Tibial nerve (tissue), 4 donors: ENCODE measurements at places on chromosomes 4 and X. TPM values are rescaled to one million over a fixed set of nuclear protein-coding genes. Genes with fewer than 3 reads are reported as not detected.

NAT8L gene
- total RNA-seq, result 5.9 TPM

GRCh38 chrX:134453631-134454030 is 6.3 kb upstream of the HPRT1 start:
- H3K36me3 ChIP-seq, result no peaks in the 10 kb centered on the region
- no peak overlapping the region for H3K27ac ChIP-seq
- no peaks in the 10 kb centered on the region for H3K4me1 ChIP-seq
- no peaks in the 10 kb centered on the region for H3K27me3 ChIP-seq
- no peak for DNase-seq

DNA sequence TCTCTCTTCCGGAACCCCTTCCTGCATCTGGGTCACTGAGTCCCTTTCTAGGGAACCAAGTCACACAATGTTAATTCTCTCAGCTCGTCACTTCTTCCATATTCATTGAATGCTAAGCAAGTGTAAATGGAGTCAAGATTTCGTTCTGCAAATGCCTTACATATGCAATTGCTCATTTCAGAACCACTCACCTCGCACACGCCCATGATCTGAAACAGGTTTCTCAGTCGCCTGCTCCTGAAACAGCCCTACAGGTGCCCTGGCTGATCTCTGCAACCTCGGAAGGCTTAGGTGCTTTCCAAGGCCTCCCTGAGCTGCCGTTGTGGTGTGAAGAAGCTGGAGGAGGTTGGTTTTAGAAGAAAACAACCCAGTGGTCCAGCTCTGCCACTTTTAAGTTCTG is 100.8 kb upstream of the MSX1 start:
- H3K27ac ChIP-seq, result no peak overlapping the region
- no peaks in the 10 kb centered on the region for H3K36me3 ChIP-seq
- H3K4me1 ChIP-seq, result no peaks in the 10 kb centered on the region
- H3K27me3 ChIP-seq, result no peaks in the 10 kb centered on the region

- no peaks in the 10 kb centered on the region for H3K27me3 ChIP-seq
- H3K27ac ChIP-seq, result no peak overlapping the region
- no peak overlapping the region for H3K4me3 ChIP-seq
- H3K4me1 ChIP-seq, result no peaks in the 10 kb centered on the region
These were observed 13.2 kb downstream of the HS3ST1 start for GRCh38 chr4:11415409-11416070.

XKRX gene
- not detected for total RNA-seq

DNA sequence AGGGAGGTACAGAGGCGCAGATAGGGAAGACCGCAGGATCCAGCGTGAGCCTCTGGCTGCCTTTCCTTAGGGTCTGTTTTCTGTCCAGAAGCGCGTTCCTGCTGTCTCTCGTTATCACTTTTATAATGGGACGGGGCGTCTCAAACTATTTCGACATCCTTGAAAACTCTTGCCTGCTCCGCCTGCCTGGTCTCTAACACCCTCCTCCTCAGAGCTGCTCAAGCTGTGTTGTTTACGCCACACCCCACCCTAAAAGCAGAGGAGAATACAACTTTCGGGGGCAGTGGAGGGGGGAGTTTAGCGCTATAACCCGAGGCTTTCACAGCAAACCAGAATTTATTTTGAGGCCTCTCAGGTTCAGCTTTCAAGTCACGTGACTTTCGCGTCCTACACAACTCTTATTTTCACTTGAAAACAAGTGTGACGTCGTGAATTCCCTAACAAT is 646 bp upstream of the FAM3A start:
- DNase-seq, result no peak
- no peaks in the 10 kb centered on the region for H3K4me1 ChIP-seq
- H3K36me3 ChIP-seq, result no peaks in the 10 kb centered on the region
- H3K27me3 ChIP-seq, result no peaks in the 10 kb centered on the region
- peak overlapping the region; percentile 92 for H3K27ac ChIP-seq

C1QTNF7 gene
- 5.7 TPM for total RNA-seq

G3BP2 gene
- 59.8 TPM for total RNA-seq

GRCh38 chr4:77076889-77077635 is 1.3 kb upstream of the CCNI start:
- H3K4me1 ChIP-seq, result peaks cover 16% of the 10 kb centered on the region
- no peak for DNase-seq
- no peak overlapping the region for H3K4me3 ChIP-seq
- H3K27me3 ChIP-seq, result no peaks in the 10 kb centered on the region
- peak overlapping the region; percentile 100 for H3K27ac ChIP-seq

STK32B gene
- 2.7 TPM for total RNA-seq

GRCh38 chr4:89000844-89001360 is 56.1 kb downstream of the FAM13A start:
- no peak for DNase-seq
- no peaks in the 10 kb centered on the region for H3K36me3 ChIP-seq
- H3K27ac ChIP-seq, result no peak overlapping the region
- H3K4me1 ChIP-seq, result no peaks in the 10 kb centered on the region
- H3K4me3 ChIP-seq, result no peak overlapping the region

GRCh38 chr4:184269879-184270430 is 52.3 kb upstream of the ENPP6 start:
- H3K4me3 ChIP-seq, result no peak overlapping the region
- no peak overlapping the region for H3K27ac ChIP-seq
- H3K27me3 ChIP-seq, result no peaks in the 10 kb centered on the region
- DNase-seq, result no peak
- H3K36me3 ChIP-seq, result no peaks in the 10 kb centered on the region

MRFAP1 gene
- 176 TPM for total RNA-seq

GRCh38 chr4:60296386-60296785 is 903.7 kb upstream of the ADGRL3 start:
- no peaks in the 10 kb centered on the region for H3K27me3 ChIP-seq
- H3K36me3 ChIP-seq, result no peaks in the 10 kb centered on the region
- no peak overlapping the region for H3K4me3 ChIP-seq
- no peak overlapping the region for H3K27ac ChIP-seq

- no peak overlapping the region for H3K4me3 ChIP-seq
- H3K27ac ChIP-seq, result no peak overlapping the region
These were observed 107.1 kb downstream of the NSUN7 start for GRCh38 chr4:40856840-40857362.

GRCh38 chr4:57109847-57110639 is at the start of gene IGFBP7:
IGFBP7 (minus strand) TSS chr4:57110385; CDS start chr4:57110351, 34 bp downstream.
- peak; percentile 53 for DNase-seq
- H3K27ac ChIP-seq, result peak within 1 kb of the TSS; percentile 87
- H3K27me3 ChIP-seq, result no peaks in the 10 kb centered on the region
- H3K4me1 ChIP-seq, result peaks cover 6% of the 10 kb centered on the region

DNA sequence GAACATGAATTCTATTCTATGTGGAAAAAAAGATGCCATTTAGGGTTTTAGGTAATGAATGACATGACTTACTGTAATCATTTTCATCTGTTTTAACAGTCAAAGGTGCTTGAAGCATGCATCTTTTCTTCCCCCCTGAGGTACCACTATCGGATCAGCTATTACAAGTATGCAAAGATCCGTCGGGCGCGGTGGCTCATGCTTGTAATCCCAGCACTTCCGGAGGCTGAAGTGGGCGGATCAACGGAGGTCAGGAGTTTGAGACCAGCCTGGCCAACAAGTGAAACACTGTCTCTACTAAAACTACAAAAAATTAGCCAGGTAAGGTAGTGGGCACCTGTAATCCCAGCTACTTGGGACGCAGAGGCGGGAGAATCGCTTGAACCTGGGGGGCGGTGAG is 241.3 kb downstream of the ARAP2 start:
- no peaks in the 10 kb centered on the region for H3K4me1 ChIP-seq
- no peaks in the 10 kb centered on the region for H3K27me3 ChIP-seq
- no peaks in the 10 kb centered on the region for H3K36me3 ChIP-seq

DNA sequence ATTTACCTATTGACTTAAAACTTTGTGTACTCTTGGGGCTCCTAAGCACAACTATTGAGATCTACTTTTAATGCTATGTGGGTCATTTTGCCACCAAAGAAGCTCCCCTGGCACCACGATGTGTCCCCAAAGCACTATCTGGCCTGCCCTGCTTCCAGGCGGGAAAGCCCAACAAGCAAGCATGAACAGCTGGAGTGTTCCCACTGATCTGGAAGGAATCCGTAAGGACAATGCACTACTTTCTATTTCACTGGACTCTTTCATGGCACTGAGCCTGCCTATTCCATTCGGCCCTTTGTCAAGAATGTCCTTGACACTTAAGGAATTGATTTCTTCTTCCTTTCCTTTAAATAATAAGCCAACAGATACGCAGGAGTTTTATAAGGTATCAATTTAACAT is 38.8 kb downstream of the GRIA3 start:
- H3K36me3 ChIP-seq, result no peaks in the 10 kb centered on the region
- no peak for DNase-seq
- no peaks in the 10 kb centered on the region for H3K27me3 ChIP-seq
- peak overlapping the region; percentile 20 for H3K27ac ChIP-seq
- H3K4me3 ChIP-seq, result no peak overlapping the region
- H3K4me1 ChIP-seq, result no peaks in the 10 kb centered on the region

- no peaks in the 10 kb centered on the region for H3K36me3 ChIP-seq
- no peak for DNase-seq
- no peaks in the 10 kb centered on the region for H3K4me1 ChIP-seq
- H3K27me3 ChIP-seq, result no peaks in the 10 kb centered on the region
These were observed 42.4 kb downstream of the MOSPD2 start for GRCh38 chrX:14915596-14915995.

RASSF6 gene
- not detected for total RNA-seq

GRCh38 chrX:53261355-53261972 is 19.9 kb downstream of the IQSEC2 start:
- H3K27ac ChIP-seq, result no peak overlapping the region
- no peak overlapping the region for H3K4me3 ChIP-seq
- peaks cover 6% of the 10 kb centered on the region for H3K4me1 ChIP-seq
- DNase-seq, result no peak
- no peaks in the 10 kb centered on the region for H3K27me3 ChIP-seq

GRCh38 chrX:123899701-123900100 is 39.8 kb downstream of the XIAP start:
- H3K36me3 ChIP-seq, result no peaks in the 10 kb centered on the region
- no peak for DNase-seq
- no peaks in the 10 kb centered on the region for H3K27me3 ChIP-seq
- H3K27ac ChIP-seq, result no peak overlapping the region
- H3K4me3 ChIP-seq, result no peak overlapping the region

PABPC1L2B gene
- total RNA-seq, result not detected

NPY2R gene
- total RNA-seq, result not detected

GRCh38 chr4:174451718-174452296 is 70.5 kb downstream of the HPGD start:
- no peak overlapping the region for H3K4me3 ChIP-seq
- no peaks in the 10 kb centered on the region for H3K36me3 ChIP-seq
- H3K4me1 ChIP-seq, result peaks cover 5% of the 10 kb centered on the region
- no peak overlapping the region for H3K27ac ChIP-seq

DNA sequence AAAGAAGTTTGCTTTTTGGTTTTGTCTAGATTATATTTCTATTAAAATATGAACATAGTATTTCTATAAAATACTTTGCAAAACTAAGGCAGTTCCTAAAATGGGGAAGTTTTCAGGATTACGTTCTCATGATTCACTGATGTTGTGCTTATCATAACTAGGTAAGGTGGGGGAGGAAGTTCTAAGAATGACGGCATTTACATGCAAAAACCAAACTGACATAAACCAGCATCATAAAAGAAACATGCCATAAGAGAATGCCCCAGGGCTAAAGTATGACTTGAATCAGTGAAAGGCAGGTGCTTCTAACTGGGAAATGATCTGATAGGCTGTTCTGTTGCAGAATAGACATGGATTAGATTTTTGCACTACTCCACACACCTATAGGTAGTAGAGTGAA is 204.7 kb upstream of the JADE1 start:
- no peaks in the 10 kb centered on the region for H3K36me3 ChIP-seq
- H3K4me3 ChIP-seq, result no peak overlapping the region
- no peak for DNase-seq
- H3K27ac ChIP-seq, result no peak overlapping the region

ZNF157 gene
- total RNA-seq, result 0.78 TPM

DNA sequence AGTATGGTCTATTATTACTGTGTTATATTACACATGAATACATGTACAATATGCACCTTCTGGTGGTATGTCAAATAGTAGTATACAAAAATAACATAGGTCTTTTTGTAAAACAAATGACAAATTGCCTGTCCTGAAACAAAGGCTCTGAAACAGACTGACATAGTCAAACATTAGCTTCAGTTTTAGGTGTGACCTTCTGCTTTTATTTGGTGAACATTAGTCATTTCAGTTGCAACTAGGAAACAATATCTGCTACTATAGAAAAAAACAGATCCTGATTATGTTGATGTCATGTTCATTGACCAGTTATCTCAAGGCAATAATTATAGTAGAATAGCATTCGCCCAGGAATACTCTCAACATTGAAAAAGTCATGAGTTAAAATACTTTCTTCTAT is 123.0 kb downstream of the CHRNA9 start:
- no peaks in the 10 kb centered on the region for H3K27me3 ChIP-seq
- DNase-seq, result no peak
- no peaks in the 10 kb centered on the region for H3K36me3 ChIP-seq
- H3K27ac ChIP-seq, result no peak overlapping the region
- H3K4me1 ChIP-seq, result no peaks in the 10 kb centered on the region

DNA sequence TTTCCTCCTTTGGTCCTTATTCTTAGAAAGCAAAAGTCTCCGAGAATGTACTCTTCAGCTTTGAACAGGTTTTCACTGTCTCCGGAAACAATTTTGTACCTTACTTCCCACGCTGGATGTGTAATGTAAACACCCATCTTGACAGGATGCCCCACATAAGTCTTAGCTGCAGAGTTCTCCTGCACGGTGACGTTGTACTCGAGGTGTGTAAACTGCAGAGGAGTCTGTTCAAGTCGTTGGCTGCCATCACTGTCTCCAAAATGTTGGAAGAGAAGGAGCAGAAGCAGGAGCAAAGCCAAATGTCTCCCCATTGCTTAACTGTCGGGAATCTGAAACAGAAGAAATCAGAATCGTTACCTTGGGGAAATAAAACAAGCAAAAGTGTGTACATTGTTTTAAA is 14.1 kb downstream of the FAT1 start:
- H3K4me3 ChIP-seq, result no peak overlapping the region
- H3K27me3 ChIP-seq, result no peaks in the 10 kb centered on the region
- no peaks in the 10 kb centered on the region for H3K4me1 ChIP-seq
- H3K27ac ChIP-seq, result no peak overlapping the region
- DNase-seq, result no peak
